ENCODE measurements at places on chromosomes 1 and 21.

DNA sequence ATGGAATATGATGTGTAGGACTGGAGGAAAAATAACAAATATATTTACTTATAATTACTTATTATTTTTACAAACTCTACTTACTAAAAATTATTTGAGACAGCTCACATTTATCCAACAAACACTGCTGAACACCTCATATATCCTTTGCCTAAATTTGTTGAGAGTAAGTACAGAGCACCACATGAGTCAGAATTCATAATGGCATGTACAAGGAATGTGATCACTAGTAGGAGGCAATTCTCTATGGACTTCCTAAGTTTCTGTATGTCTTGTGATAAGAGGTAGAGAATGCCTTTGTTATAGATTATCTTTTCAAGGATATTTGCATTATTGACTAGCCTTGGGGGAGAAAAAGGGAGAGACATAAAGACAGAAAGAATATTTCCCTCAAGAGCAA, 8.2 kb upstream of the ST6GALNAC3 start:
- no peak for DNase-seq

GRCh38 chr1:231338270-231339128, at the start of gene SPRTN:
Gene SPRTN, plus strand, starts transcription at chr1:231338293. Its CDS starts 91 bp downstream, at chr1:231338384.
- no peak for DNase-seq

DNA sequence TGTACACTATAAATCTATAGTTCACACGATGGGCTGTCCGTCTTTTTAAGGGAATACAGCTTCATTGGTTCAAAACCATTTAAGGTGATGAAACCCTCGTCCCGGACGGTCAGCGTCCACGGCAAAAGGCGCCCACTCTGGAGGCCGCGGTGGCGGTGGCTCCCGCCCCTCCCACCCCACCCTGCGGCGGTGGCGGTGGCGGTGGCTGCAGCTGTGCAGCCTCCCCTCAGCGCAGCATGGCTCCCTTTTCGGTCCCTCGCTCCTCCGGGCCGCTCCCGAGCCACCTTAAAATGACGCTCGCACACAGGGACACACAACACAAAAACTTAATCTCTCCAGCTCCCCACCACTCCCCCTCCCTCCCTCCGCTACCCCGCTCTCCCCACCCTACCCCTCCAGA, 69.1 kb downstream of the WLS start:
- no peak for DNase-seq

DNA sequence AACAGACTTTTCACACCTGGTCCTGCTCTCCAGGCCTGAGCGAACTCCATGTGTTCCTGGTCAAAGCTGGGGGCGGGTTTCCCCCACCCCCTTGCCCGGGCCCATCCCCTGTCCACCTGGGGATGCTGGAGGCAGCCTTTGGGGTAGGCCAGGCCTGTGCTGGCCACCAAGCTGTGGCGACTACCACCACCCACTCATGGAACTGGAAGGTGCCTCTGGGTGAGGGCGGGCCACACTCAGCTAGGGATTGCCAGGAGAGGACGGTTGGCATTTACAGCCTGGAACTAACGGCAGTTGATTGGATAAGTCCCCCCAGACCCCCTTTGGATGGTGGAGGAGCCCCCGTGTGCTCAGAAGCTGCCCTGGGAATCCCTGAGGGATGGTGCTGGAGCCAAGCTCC, 7.9 kb downstream of the S100B start:
- no peak for DNase-seq

GRCh38 chr1:178973652-178974101, 52.0 kb upstream of the FAM20B start:
- no peak for DNase-seq

DNA sequence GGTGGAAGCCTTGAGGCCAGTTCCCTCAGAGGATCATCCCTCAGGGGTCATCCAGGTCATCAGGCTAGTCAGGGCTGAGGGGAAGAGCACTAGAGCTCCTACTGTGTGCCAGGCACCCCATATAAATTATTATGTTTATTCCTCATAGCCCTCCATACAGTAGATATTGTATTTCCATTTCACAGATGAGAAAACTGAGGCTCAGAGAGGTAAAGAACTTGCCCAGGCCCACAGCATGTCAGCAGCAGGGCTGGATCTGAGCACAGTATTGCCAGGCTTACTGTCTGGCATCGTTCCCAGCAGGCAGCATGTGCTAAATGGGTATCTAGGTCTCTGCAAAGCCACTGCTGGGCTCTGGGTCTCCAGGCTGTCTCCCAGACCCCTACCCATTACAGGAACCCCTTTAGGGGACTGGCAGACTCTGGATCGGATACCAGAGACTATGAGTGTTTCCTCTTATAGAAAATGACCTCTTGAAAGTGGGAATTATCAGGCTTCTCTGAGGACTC, 153.3 kb downstream of the PTPRU start:
- no peak for DNase-seq

- no peak for DNase-seq
These were observed 94.7 kb downstream of the LIPI start for GRCh38 chr21:14116080-14116481.

GRCh38 chr1:6614929-6615785, 1.6 kb downstream of the PHF13 start:
- DNase-seq = no peak

DNA sequence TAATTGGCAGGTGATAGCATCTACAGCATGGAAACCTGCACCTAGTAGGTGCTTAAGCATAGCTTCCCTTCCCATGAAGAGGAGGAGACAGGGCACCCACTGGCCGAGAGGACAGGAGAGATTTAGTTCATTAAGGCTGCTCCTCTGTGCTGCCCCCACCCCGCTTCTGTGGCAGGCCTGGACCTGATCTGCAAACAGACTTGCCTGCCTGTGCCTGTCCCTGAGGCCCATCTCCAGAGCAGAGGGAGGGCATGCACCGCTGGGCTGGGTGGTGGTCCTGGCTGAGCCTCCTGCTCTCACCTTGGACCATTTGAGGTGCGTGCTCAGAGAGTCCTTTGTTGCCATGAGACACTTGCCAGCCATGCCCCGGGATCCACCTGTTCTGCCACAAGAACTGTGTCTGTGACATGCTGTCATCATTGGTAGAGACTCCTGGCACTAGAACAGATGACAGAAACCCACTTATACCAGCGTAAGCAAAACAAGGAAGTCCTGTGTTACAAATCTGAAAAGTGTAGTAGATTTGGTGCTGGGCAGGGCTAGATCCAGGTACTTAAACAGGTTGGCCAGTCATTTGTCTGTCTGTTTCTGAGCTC, 55.6 kb downstream of the PTPRF start:
- no peak for DNase-seq

DNA sequence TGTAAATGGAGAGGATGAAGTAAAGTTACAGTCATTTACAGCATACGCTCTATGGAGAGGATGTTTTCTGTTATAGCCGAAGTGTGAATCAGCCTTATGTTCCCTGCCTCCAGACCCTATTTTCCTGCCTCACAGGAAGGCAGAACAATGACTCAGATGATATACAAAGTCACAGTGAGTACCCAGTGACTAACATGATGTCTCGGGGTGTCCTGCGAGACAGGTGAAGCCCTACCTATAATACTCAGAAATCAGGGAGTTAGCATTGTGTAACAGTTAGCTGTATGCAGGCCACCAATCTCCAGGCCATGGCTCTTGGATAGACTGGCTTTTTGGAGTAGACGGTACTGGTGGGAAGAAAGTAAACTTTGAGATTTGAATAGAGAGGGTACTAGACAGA, 55.6 kb upstream of the FBXO28 start:
- DNase-seq = no peak

GRCh38 chr1:205258719-205259118, 31.0 kb downstream of the TMCC2 start:
- DNase-seq = no peak

DNA sequence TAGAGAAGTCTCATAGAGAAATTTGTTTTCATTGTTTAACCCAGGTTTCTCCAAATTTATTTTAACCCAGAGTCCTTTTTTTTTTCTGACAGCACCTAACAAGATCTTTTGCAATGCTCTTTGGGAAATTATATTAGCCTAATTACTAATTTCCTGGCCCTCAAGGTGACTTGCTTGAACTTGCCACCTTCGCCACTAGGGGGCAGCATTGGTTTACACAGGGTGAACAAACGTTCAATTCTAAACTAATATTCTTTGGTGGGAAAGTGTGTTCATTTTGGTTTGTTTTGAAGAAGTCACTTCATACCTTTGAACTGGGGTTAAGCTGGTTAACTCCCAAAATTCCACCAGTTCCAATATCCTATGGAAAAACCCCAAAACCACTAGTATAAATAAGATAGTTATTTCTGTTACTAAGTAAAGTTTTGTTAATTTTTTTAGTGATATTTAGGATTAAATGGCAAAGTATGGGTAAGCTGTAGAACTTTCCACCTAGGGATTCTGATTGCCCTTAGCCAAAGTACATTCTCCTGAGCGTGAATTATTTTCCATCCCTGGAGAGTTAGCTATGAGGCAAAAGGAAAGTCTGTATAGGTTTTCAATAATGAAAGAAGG, 13.0 kb downstream of the CCDC190 start:
- peak; percentile 56 for DNase-seq

DNA sequence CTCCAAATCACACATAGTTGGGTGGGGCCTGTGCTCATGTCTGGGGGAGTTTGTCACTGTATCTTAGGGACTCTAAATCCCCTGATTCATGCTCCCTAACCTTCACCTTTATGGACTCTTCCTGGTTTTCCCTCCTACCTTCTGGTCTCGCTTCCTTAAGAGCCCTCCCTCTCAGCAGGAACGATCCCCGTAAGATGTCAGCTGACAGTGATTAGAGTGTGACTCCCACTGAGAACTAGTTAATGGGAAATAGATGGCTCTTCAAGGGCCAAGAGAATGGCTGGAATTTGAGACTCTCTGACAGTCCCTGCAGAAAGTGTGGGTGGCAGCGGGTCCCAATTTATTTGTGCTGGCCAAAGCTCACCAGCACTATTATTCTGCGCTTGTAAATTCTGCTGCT, 22.0 kb downstream of the LYPD8 start:
- DNase-seq = no peak

- DNase-seq = no peak
These were observed 121.6 kb upstream of the ADAR start for GRCh38 chr1:154729577-154729976.

- DNase-seq = no peak
These were observed 128.4 kb upstream of the SOD1 start for GRCh38 chr21:31530897-31531705.

DNA sequence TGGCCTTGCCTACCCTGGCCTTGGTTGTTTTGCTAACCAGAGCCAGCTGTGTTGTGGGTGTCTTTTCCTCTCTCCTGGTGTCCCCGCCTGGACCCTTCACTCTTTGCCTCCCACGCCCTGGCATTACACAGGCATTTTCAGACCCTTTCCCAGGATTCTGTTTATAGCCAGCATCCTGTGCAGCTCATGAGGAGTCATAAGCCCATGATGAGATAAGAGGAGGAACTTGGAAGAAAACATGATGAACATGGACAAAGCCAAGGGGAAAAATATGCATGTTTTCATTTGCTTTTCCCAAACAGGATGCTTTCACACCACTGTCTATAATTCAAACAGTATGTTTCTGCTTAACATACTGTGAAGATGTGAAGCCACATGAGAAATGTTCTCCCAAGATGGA, 18.7 kb upstream of the WARS2 start:
- no peak for DNase-seq

Measured in stimulated activated CD4-positive, alpha-beta T cell treated with anti-CD3 and anti-CD28 coated beads, Interleukin-12 subunit alpha, Interleukin-12 subunit beta, amount 100 ng/mL, for 24 hours (primary cell).